ENCODE measurements at places on chromosomes 3 and 15. TPM values are rescaled to one million over a fixed set of nuclear protein-coding genes. Genes with fewer than 3 reads are reported as not detected.

- DNase-seq: peak; percentile 49
Observed at GRCh38 chr3:143951351-143951971, 20.2 kb upstream of the DIPK2A start.

DNA sequence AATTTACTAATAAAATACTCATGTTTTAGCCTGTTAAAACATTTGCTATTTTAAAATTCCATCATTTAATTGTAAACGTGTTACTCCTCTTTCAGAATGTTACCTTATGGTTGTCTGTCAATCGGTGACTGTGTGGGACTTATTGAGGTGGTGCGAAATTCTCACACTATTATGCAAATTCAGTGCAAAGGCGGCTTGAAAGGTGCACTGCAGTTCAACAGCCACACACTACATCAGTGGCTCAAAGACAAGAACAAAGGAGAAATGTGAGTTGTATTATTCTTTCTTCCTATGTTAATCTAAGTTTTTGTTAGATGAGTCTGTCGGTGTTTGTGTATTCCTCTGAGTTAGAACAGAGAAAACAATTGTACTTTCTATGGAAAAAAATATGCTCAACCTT, 21.7 kb downstream of the KCNMB3 start:
- DNase-seq: no peak

GRCh38 chr15:28945626-28946230, 60.0 kb downstream of the APBA2 start:
- no peak for DNase-seq

DNA sequence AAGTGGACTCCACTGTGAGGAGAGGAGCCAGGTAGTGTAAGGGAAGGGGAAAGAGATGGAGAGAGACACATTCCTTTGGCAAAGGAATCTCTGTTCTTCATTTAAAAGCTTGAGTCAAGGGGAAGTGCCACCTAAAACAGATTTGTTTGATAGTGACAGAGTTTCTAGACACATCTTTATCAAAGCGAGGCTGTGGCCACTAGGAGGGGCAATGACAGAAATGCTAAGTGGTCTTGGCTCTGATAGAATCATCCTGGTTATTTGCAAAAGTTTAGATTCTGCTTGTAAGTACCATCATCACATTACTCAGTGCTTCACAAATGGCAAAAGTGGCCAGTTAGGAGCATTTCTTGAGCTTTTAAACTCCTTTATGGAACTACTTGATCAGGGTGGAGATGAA, 261.4 kb downstream of the CNTN3 start:
- DNase-seq: no peak

GRCh38 chr3:45078910-45079522, 52.9 kb downstream of the CLEC3B start:
- DNase-seq: peak; percentile 62

FETUB gene
- total RNA-seq: not detected

DNA sequence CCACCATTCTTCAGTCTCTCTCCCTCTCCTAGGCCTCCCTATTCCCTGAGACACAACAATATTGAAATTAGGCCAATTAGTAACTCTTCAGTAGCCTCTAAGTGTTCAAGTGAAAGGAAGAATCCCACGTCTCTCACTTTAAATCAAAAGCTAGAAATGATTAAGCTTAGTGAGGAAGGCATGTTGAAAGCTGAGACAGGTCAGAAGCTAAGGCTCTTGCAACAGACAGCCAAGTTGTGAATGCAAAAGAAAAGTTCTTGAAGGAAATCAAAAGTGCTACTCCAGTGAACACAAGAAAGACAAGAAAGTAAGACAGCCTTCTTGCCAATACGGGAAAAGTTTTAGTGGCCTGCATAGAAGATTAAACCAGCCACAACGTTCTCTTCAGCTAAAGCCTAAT, 41.3 kb downstream of the PPM1L start:
- DNase-seq: no peak

- DNase-seq: no peak
Observed at GRCh38 chr15:95051861-95052260, 820.5 kb downstream of the MCTP2 start.

GOLGA6D gene
- not detected for total RNA-seq

CEP63 gene
- total RNA-seq: 13.1 TPM

RNU5B-1 gene
- not detected for total RNA-seq

DNA sequence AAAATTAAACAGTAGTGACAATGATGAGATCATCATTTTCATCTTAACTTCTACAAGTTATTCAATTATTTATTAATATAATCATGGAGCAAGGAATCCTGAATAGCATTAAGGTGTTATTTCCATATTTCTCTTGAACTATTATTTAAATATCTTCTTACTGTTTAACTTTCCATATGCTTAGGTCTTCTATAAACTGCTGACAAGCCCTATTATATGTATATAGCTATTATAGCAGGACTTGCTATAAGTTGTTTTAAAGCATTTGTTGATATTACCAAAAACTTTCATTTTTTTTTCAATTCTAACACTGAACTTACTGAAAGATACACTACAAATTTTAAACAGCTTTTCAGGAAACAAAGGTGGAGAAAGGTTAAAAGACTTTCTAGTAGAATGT, 76.7 kb downstream of the PLD1 start:
- no peak for DNase-seq

GRCh38 chr3:71361334-71361890, 222.1 kb downstream of the FOXP1 start:
- no peak for DNase-seq

- no peak for DNase-seq
Observed at GRCh38 chr3:29978036-29978435, 628.4 kb upstream of the TGFBR2 start.

FBXL2 gene
- total RNA-seq: 8.9 TPM

DNA sequence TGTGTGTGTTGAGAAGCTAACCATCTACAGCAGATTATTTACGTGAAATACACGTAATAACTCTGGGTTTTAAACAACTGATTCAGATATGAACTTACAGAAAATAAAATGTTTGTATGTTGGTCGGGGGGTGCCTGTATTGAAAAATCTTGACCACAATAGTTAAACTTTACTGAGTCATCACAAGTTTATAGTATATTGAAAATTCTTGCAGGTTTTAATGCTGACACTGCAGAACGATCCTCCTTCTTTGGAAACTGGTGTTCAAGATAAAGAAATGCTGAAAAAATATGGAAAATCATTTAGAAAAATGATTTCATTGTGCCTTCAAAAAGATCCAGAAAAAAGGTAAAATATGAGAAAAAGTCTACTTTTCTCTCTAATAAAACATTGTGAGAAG, 41.3 kb upstream of the SLC22A13 start:
- DNase-seq: no peak

DNA sequence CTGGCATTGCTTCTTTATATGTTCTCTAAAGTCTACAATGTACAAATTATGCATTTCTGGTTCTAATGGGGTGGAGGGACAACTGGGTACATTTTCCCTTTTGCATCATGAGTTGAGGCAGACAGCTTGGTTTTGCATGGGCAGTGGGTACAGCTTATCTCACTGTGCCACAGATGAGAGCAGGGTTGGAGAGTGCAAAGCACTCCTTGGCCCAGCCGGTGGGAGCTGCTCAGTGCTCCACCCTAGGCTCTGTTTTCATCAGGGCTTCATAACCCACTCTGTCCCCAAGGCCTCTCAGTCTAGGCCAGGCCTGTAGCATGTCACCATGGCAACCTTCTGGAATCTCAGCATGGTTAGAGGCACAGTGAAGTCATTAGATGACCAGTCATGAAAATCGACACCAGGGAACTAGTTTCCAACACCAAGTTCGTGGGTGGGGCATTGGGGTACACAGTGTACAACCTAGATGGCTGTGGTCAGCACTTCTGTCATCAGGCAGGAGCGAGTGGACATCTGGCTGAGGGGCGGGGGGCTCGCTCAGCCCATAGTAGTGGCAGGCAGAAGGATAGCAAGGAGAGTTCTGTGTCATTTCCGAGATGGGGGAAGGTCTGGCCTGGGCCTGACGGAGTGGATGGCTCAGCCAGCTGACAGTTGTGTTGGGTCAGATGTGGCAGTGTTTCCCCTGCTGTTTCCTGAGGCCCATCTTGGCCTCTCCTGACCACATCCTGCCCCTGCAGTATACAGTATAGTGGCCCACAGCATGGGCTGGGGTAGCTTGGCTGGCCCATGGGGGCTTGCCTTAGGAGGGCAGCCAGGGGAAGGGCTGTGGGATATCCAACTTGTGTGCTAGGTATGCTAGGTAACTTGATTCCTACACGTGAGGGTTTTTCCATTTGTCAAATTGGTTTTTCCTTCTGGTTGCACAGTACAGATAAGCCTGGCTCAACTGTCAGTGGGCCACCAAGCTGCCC, 75.7 kb upstream of the PRR23C start:
- no peak for DNase-seq

- no peak for DNase-seq
Observed at GRCh38 chr3:12983319-12983718, 89.9 kb downstream of the IQSEC1 start.

- no peak for DNase-seq
Observed at GRCh38 chr3:143315766-143316165, 196.2 kb downstream of the CHST2 start.

GRCh38 chr3:12405432-12406272, 78.6 kb upstream of the TSEN2 start:
- DNase-seq: peak; percentile 99

TTLL13 gene
- under 0.01 TPM for total RNA-seq

RAD54L2 gene
- 10.5 TPM for total RNA-seq

DNA sequence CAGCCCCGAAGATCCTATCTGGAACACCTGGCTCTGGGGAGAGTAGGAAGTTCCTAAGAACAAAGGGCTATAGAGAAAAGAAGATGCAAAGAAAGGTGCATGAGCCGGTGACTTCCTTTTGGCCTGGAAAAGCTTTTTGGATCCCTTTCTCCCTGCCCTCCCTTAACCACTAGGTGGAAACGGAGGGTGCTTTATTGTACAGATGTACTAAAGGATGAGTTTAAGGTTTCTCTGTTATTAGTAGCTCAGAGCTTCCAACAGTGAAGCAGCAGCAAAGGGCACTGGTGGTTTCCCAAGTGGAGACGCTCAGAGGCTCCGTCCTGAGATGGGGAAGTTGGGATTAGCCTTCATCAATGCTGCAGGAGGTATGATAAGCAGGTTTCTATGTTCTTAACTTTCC, 5.9 kb upstream of the ADGRG7 start:
- peak; percentile 11 for DNase-seq

DOCK3 gene
- total RNA-seq: not detected

DNA sequence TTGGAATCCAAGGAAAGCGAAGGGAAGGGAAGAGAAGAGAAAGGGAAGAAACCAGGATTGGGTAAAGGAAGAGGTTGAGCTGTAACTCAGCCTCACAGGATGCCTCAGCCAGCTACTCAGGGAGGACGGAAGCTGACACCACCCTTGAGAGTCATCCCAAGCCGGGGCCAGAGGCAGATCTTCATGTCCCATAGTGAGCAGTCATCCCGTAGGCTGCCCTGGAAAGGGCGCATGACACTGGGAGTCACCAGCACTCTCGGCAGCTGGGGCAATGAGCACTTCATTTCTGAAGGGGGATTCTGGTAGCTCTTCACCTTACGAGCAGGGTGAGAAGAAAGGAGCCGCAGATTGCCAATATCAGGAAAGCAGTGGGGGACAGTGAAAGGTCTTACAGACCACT, 60.1 kb upstream of the PCSK6 start:
- DNase-seq: no peak

- DNase-seq: no peak
Observed at GRCh38 chr3:26015752-26016151, 225.9 kb downstream of the OXSM start.

GRCh38 chr3:12773710-12774086, 14.6 kb upstream of the TMEM40 start:
- no peak for DNase-seq

GRCh38 chr15:66839506-66840112, 137.6 kb downstream of the SMAD6 start:
- DNase-seq: no peak

GRCh38 chr3:56799251-56799882, 2.4 kb downstream of the ARHGEF3 start:
- peak; percentile 81 for DNase-seq

IL12A gene
- 0.44 TPM for total RNA-seq

GRCh38 chr15:45442507-45443135, 64.3 kb upstream of the GATM start:
- DNase-seq: no peak

ADPRH gene
- 6.5 TPM for total RNA-seq

HYKK gene
- 1.1 TPM for total RNA-seq

DNAH12 gene
- not detected for total RNA-seq

DNA sequence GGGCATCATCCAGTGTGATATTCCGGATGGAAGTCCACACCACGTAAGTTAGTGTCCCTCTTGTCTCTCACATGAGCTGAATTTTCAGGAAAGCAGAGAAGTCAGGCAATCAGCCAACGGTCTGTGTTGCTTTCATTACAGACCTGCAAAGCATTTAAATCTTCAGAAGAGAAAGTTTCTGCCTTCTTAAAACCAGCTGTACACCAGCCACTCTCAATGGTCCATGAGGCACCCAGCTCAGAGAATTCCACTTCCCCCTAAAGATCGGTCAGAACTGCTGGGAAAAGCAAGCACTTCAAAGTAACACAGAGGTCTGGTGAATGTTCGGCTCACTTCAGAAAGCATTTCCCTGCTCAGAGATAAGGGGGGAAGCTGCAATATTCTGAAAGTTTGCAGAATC, 903.7 kb downstream of the EPHA3 start:
- no peak for DNase-seq

DNA sequence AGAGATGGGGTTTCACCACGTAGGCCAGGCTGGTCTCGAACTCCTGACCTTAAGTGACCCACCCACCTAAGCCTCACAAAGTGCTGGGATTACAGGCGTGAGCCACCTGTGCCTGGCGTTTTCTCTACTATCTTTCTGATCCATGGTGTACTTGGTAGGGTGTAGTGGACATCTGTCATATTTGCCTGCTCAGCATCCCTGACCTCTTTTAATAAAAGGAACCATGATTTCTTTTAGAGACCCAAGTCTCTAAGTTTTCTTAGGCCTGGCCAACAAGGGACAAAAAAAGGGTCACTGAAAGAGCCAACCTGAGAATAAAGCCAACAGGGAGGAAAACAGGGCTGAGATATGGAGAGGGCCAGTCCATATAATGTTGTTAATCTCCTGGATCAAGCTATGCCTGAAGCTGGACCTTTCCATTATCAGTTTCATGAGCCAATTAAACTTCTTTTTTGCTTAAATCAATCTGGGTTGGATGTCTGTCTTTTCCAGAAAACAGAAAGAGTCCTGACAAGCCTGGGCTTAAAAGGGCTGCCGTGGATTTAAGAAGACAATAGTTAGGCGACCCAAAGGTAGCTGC, 48.1 kb upstream of the PGPEP1L start:
- no peak for DNase-seq

KIF15 gene
- total RNA-seq: 1.6 TPM

DNA sequence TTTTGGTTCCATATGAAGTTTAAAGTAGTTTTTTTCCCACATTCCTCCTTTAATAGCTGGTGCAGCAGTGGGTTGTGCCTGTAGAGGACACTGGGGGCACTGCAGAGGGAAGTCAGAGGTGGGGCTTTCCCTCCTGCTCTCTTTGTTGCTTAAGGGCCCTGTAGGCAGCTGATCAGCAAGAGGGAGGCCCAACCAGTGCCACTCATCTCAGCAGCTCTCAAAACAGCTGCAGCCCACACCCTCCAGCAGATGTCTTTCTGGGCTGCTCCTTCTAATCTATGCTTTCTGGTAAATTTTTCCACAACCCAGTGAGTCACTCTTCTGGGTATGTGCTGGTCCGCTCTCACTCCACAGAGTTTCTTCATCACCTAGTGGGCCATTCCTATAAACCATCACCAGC, 263.8 kb downstream of the FEZF2 start:
- DNase-seq: peak; percentile 63

NPTN gene
- total RNA-seq: 88.5 TPM

All from lung microvascular endothelial cell (primary cell).